Thyroid gland (tissue), 4 donors: ENCODE measurements at places on chromosomes 6 and 20. TPM values are rescaled to one million over a fixed set of nuclear protein-coding genes. Genes with fewer than 3 reads are reported as not detected.

The VGLL2 gene
- not detected for total RNA-seq

The TASP1 gene
- 23.4 TPM for total RNA-seq

The BEND6 gene
- total RNA-seq: 2.6 TPM

The NKAIN4 gene
- total RNA-seq: 0.45 TPM

The SLC17A1 gene
- not detected for total RNA-seq

The LY6G6F gene
- total RNA-seq: not detected

The HLA-DQA1 gene
- total RNA-seq: 7.6 TPM
